AG04449 (cell line): ENCODE measurements at places on chromosomes 1 and 21.

DNA sequence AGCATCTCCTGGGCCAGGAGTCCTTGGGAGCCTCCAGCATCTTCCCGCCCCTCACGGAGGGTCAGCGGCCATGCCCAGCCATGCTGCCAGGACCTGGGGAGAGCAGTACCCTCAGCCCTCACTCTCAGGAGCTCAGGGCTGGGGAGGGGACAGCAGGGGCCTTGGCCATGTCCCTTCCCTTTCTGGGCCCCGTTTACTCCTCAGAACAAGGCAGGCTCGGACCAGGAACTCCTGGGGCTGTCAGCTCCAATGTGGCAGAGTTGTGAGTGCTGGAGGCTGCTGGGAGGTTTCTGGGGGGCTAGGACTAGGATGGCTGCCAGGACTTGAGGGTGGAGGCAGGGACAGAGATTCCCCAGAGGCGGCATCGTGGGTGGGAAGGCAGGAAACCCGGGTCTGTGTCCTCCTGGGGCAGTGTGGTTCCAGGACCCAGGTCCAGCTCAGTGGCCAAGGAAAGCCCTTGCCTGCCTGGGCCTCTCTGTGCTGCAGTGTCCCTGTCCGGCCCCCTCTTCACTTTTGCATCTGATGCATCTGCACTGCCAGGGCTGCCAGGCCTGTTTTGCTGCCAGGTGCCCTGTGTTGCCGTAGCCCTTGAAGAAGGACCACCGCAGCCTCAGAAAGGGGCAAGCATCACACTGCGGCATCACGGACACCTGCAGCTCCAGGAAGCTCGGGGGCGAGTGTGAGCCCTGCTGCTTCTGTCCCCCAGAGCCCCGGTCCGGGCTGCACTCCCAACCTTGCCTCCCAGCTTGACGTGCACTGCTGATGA lies 223.9 kb downstream of the CAMTA1 start:
- DNase-seq: no peak

GRCh38 chr1:214913966-214914365 lies 168.6 kb upstream of the KCNK2 start:
- DNase-seq: no peak

DNA sequence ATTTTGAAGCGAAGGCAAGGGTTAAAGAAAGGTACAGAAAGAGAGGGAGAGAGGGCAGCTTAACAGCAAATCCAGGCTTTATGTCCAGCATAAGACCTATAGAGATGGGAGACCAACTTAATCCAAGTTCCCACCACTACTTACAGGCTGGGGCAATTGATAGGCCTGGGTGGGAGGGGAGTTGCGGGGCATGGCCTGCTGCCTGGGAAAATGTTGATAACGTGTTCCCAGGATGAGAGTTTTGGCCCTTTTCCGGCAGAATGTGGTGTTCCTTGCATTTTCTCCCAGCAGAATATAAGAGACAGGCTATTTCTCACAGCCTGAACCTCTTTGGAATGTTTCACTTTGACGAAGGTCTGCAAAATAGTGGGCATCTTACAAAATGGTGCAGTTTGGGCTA lies 34.9 kb upstream of the PLA2G5 start:
- no peak for DNase-seq

DNA sequence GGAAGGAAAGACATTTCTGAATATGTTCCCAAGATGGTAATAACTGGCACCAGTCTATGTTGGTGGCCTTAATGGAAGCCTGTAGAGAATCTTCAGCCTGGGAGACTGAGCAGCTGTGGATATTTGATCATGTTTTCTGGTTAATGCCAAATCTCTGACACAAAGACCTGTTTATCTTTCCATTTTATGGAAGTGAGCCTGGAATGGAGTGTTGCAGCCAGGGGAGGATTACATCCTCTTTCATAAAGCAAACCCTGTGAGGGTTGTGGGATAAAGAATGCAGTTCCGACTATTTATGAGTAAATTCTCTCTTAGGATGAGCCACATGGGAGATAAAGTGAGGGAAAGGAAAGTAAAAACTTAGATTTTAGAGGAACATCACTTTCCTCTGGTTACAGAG lies 144.1 kb downstream of the PCP4 start:
- DNase-seq: no peak

DNA sequence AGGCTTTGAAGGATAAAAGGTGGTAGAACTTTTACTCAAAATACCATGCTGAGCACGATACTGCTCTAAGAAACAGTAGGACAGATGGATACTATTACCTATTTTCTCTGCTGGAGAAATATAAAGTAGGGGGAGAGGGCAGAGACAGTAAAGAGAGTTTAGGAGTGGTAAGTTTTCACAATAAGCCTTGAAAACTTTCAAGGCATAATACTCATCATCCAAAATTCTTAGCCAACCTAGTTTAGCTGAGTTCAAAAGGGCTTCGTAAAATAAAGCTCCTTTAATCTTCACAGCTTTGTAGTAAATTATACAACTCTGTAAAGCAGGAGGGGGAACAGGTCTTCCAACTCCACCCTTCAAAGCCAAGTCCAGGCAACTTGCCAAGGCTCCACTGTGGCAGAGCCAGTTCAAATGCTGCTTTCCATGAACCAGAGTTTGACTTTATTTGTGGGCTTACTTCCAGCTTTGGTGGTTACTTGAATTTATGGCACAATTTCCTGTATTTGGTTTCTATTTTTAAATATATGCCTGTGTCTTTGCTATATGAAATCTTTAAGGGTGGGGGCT lies 15.5 kb downstream of the TEX38 start:
- no peak for DNase-seq

DNA sequence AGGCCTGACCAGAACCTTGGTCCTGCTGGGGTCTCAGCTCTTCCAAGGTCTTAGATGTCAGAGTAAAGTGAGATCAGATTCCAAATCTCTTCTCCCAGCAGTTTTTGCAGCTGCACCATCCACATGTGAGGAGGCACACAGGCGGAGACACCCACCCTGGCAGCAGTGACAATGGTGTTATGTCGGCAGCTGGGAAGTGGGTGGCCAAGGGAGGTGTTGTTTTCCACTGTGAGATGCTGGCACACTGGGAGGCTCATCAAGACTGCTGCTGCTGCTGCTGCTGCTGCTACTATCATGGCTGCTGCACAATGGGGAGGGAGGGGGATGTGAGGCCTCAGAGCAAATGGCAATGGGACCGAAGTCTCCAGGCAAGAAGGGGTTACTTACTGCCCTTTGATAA lies 23.6 kb downstream of the CAMK2N1 start:
- DNase-seq: no peak

DNA sequence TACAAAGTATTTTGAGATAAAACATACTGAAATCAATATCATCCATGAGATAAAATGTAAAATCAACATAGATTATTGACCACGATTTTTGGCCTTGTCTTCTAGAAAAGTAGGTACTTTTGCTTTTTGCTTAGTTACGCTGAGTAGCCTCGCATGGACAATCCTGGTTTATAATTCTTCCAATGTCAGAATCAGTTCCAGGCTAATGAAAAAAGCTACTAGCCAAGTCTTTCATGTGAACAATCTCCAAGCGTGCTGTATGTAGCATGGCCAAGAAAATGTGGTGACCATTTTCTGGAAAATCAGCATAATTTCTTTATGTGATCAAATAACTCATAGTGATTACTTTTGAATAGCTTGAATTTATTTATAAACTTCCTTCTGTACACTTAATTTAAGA lies 145.8 kb downstream of the NTMT2 start:
- no peak for DNase-seq
